EH (cell line): ENCODE measurements at places on chromosomes 7 and 10.
A peak's percentile ranks its signal among the peaks of the same experiment; 100 is the strongest.

- peak; percentile 98 for DNase-seq
Observed at GRCh38 chr10:77163670-77164348, 473.8 kb downstream of the KCNMA1 start.

DNA sequence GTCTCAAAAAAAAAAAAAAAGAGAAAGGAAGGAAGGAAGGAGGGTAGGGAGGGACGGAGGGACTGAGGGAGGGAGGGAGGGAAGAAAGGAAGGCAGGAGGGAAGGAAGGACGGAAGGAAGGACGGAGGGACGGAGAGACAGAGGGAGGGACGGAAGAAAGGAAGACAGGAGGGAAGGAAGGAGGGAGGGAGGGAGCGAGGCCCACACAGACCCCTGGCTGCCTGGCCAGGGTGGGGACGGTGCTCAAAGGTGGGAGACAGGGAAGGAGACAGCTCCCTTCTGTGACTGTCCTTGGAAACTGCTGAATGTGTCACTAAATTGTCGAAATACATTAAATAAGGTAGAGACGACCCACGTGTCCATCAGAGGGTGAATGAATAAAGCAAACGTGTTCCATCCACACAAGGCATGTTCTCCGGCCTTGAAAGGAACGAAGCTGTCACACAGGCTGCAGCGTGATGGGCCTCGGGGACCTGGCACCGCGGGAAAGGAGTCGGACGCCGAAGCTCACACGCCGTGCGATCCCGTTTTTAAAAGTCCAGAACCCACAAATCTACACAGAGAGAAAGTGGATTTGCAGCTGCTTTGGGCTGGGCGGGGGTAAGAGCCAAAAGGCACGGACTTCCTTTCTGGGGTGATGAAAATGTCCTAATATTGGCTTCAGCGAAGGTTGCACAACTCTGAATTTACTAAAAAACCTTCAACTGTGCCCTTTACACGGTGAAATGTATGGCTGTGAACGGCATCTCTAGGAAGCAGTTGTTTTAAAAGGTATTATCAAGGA lies 23.3 kb downstream of the ADAP1 start:
- DNase-seq = no peak

- DNase-seq = no peak
Observed at GRCh38 chr7:130446259-130446658, 5.4 kb upstream of the CEP41 start.

GRCh38 chr10:92662848-92663247 lies 26.9 kb upstream of the HHEX start:
- DNase-seq = no peak

DNA sequence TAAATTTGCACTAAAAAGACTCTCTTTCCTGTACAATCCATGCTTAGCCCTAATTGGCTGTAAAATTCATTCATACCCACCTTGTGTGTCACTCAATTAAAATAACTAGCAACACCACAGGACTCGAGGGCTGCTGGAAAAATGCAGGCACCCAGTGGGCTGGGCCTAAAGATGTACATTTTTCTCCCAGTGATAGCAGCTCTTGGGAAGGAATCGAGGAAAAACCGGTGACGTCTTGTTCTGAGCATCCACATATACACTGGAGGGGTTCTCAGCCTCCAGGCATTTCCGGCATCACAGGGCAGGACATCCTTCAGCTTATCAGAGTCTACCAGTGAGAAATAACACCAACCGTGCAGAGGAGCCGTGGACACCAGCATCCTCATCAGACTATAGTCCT lies 85.8 kb upstream of the PITRM1 start:
- DNase-seq = peak; percentile 34

DNA sequence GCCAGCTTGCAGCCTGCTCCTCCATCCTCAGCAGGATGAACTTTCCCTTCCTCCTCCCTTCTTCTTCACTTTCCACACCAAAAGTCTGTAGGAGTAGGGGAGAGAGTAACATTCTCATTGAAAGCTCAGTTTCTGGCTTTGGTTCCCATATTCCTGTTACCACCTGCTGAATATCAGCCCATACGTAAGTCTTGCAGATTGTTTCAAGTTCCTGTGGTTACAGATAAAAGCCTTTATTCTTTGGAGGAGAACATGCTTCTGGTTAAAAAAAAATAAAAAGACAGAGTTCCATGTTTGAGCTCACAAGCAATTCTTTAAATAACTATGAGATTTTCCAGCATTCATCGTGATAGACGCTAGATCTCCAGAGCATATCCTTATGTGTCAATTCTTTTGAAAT lies 637.3 kb downstream of the SUGCT start:
- DNase-seq = no peak

- peak; percentile 92 for DNase-seq
Observed at GRCh38 chr10:72764151-72764550, 72.2 kb downstream of the MCU start.

DNA sequence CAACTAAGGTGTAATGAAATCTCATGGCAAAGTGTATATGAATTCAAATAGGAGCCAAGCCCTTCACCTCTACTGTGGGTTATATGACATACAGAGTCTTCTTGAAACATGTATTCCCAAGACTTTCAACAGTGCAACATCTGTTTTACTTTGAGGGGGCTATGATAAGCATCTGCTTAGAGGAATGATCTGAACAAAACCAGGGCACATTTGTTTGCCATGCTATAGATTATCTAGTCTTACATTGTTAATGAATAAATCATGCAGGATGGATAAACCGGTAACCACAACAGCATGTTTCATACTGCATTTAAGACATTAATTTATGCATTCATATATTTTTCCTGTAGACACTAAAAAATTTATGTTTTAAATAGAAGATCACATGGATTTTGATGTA lies 1021.9 kb downstream of the LRMDA start:
- DNase-seq = peak; percentile 15

GRCh38 chr7:157972914-157973313 lies 614.7 kb downstream of the PTPRN2 start:
- DNase-seq = no peak

GRCh38 chr10:71973777-71974488 lies 9.7 kb downstream of the CHST3 start:
- DNase-seq = no peak

- DNase-seq = no peak
Observed at GRCh38 chr7:136174477-136175125, 197.4 kb upstream of the MTPN start.

DNA sequence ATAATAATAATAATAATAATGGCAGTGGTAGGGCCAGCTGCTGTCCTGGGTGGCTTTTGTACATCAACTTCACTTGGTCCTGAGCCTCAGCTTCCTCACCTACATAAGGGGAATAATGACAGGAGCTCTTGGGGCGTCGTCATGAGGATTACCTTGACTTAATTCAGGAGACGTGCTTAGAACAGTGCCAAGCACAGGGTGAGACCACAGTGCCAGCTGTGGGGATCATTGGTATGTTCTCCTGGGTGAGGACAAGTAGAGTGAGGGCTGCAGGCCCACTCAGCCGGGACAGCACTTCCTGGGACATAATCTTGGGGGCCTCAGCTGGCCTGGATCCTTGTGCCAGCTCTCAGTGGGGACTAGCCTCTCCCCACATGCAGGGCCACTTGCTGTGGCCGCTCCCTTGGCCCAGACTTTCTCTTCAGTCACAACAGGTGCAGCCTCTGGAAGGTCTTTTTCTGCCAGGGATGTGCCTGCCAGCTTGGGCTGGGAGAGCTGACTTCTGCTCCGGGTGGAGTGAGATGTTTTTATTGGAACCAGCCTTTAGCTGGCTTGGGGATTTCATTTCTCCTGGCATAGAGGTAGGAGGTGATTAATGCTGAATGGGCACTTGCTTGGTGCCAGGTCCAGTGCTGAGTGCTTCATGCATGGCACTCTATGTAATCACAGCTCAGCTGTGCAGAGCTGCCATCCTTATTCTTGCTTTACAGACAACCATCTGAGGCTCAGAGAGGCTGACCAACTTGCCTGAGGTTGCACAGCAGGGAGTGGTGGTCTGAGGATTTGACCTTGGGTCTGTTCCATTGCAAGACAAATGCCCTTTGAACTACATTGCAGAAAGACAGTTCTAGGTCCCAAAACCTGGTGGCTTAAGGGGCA lies 45.3 kb downstream of the TSPAN15 start:
- no peak for DNase-seq

DNA sequence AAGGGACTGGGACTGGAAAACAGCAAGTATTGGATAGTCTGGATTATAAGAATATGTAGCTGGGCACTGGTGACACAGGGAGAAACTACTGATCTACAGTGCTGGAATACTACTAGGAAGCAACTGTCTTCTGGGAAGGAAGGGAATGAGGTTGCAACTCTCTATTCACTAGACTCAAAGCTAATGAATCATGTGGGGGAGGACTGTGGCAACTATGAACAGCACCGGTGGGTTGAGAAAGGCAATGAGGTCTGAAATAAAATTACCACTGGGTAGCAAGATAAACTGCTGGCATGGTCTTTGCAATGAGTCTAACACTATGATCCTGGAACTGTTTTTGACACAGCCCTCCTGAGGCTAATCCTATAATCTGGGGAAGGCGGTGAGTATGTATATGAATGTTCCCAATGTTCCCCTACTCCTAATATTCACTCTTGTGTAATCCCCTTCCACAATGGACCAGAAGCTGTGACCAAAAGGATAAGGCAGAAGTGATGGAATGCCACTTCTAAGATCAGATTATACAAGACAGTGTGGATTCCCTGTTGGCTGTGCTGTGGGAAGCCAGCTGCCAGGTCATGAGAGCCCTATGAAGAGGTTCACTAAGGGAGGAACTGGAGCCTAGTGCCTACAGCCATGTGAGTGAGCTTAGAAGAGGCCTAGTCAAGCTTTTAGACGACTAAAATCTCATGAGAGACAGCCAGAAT lies 101.3 kb upstream of the DNAJB12 start:
- peak; percentile 7 for DNase-seq

GRCh38 chr10:16497911-16498310 lies 23.8 kb downstream of the C1QL3 start:
- peak; percentile 17 for DNase-seq

- DNase-seq = peak; percentile 95
Observed at GRCh38 chr10:99279626-99280111, 44.0 kb upstream of the HPSE2 start.

DNA sequence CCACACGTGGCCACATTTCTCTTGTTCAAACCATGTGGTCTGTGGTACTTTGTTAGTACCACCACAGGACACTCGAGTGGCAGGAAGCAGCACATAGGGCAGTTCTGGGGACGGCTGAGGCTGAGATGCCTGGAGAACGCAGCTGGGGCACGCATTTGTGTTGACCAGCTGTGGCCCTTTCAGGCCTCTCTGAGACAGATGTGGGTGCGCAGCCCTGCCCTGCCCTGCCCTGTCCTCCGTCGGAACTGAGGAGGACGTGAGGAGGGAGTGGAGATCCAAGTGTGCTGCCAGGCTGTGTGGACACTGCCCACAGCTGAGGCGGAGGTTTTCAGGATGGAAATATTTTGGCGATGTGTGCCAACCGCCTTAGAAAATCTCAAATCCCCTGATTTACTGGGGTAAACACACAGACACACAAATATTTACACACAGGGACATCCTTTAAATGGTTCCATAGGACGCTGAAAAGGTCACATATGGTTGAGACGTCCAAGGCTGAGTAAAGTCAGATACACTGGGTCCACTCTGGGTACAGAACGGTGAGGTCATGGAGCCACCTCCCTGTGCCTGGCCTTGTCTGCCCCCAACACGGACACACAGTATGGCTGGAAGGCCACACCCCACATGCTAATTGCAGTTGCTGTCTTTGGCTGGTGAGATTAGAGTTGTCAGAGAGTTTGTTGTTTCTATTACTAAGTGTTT lies 14.8 kb downstream of the BHLHA15 start:
- no peak for DNase-seq

GRCh38 chr7:158820656-158821055 lies 8.7 kb downstream of the ESYT2 start:
- no peak for DNase-seq

- DNase-seq = no peak
Observed at GRCh38 chr7:141221007-141221612, 147.2 kb downstream of the TMEM178B start.

GRCh38 chr7:104382616-104383015 lies 54.2 kb downstream of the LHFPL3 start:
- no peak for DNase-seq

DNA sequence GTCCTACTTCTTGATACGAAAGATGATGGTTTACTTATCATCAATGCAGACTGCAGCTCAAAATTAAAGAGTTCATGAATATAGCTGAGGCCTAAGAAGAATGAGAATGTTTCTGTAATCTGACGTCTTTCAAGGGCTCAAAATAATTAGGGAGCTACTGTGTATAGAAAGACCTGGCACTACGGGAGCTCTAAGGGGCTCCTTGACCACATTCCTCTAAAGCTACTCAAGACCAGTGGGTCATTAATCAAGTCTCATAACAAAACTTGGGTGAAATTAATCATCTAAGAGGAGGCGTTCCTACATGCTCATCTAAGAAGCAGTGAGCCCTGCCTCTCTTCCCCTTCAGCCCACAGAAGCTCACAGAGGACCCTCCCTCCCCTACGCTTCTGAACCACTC lies 863.8 kb upstream of the AUTS2 start:
- no peak for DNase-seq

- peak; percentile 53 for DNase-seq
Observed at GRCh38 chr10:101814466-101815071, 3.7 kb downstream of the OGA start.

DNA sequence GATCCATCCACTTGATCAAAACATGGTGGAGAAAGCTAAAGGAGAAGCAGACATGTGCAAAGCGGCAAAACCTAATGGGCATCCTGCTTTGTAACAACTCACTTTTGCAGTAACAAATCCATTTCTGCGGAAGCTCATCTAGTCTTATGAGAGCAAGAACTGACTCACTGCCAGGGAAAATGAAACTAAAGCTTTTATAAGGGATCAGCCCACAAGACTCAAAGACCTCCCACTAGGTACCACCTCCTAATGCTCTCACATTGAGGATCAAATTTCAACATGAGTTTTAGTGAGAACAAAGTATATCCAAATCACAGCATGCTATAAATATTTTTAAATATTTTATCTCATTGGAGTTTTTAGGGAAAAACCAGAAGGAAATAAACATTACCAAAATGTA lies 120.1 kb upstream of the GNAI1 start:
- DNase-seq = peak; percentile 63

DNA sequence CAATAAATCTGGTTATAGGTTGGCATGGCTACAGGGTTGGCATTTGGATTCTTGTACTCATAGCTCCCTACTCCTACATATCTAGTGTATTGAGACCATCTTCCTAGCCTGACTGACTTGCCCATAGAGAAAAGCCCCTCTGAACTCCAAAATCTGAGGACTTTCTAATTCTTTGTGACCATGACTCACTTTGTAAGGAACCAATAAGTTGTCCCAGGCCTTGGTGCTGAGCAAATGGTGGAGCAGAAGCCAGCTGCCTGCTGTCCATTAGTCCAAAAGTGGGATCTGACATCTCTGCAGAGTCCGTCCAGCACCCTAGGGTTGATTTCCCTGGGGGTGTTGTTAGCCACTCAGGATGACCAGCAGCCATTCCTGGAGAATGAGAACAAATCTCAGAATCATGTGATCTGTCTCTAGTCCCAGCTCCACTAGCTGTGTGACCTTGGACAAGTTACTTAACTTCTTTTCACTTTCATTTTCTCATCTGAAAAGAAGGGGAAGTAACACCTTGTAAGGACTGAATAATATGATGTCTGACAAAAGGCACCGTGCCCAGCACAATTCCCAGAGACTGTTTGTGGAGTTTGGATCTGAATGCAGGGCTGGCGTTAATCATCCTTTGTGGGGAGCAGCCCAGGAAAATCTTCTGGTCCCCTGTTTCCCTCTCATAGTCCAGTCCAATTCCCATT lies 44.1 kb downstream of the MTURN start:
- DNase-seq = no peak
